Esophagus (tissue), 2 donors: ENCODE measurements at places on chromosomes 1 and 21. TPM values are rescaled to one million over a fixed set of nuclear protein-coding genes. Genes with fewer than 3 reads are reported as not detected.

The C1orf210 gene
- polyA plus RNA-seq, result 9.1 TPM

The LENEP gene
- not detected for polyA plus RNA-seq

The CDA gene
- polyA plus RNA-seq, result 107 TPM

The ARPC5 gene
- 90.3 TPM for polyA plus RNA-seq

The SLC44A5 gene
- 3.1 TPM for polyA plus RNA-seq

The ARHGAP30 gene
- polyA plus RNA-seq, result 9.5 TPM

The TEDDM1 gene
- not detected for polyA plus RNA-seq

The CD1B gene
- polyA plus RNA-seq, result not detected

The NTNG1 gene
- polyA plus RNA-seq, result 0.05 TPM

The GPR161 gene
- polyA plus RNA-seq, result 3.4 TPM
